Activated CD4-positive, alpha-beta T cell treated with anti-CD3 and anti-CD28 coated beads, Interleukin-2, amount 50 U/mL, for 24 hours (primary cell): ENCODE measurements at places on chromosomes 13 and 19.

DNA sequence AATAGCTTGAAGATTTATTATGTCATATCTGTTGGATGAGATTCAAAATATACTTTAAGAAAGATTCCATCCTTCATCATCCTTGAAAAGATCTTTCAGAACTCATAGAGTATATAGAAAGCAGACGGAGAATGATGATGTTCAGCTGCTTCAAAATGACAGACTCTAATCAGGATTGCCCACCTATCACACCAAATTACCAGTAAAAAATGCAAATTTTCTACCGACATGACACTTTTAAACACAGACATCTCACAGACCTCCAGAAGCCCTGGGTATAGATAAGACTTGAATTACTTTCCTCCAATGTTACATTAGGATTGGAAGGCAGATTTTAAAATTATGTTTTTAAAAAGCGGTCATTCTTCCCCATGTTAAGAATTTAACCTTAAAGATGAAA lies 235.5 kb downstream of the GPC6 start:
- DNase-seq, result no peak

DNA sequence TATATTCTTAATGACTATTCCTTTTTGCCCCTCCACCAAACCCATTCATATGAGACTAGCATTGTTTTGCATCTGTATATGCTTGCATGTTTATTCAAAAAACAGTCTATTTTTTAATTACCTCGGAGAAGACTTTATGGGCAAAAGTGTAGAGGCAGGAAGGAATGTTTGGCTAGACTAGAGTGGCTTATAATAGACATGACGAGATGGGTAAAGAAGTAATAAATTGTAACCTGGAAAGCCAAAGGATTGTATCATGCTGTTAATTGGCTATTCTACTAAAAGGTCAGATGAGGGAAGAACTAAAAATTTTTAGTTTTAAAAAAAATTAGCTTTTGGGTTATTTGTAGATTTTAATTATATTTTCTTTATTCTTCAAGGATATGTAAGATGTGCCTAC lies 91.1 kb downstream of the FNDC3A start:
- DNase-seq, result no peak

- no peak for DNase-seq
Observed at GRCh38 chr19:33501693-33502356, 19.8 kb downstream of the PEPD start.

- DNase-seq, result no peak
Observed at GRCh38 chr13:113040031-113040430, 65.6 kb upstream of the F7 start.
